ENCODE measurements at places on chromosomes 2 and 18.

DNA sequence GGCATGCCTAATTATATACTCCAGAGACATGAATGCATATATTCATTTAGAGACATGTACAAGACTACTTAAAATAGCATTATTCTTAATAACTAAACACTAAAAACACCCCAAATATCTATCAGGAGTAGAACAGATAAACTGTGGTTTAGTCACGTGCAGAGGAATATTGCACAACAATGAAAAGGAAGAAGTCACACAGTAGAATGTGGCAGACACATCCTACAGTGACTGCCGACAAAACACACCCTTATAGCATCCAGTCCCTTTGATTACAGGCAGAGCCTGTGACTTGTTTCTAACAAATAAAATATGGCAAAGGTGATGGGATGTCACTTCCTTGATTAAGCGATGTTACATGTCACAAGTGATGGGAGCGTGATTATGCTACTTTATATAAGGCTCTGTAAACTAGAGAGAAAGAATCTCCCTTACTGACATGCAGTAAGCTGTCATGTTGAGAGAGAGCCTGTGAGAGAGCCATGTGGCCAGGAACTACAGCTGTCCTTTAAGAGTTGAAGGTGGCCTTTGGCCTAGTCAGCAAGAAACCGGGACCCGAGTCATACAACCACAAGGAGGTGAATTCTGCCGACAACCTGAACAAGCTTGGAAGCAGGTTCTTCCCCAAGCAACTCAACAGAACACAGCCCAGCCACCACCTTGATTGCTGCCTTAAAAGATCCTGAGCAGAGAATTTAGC, 39.1 kb upstream of the LGALSL start:
- DNase-seq: no peak

DNA sequence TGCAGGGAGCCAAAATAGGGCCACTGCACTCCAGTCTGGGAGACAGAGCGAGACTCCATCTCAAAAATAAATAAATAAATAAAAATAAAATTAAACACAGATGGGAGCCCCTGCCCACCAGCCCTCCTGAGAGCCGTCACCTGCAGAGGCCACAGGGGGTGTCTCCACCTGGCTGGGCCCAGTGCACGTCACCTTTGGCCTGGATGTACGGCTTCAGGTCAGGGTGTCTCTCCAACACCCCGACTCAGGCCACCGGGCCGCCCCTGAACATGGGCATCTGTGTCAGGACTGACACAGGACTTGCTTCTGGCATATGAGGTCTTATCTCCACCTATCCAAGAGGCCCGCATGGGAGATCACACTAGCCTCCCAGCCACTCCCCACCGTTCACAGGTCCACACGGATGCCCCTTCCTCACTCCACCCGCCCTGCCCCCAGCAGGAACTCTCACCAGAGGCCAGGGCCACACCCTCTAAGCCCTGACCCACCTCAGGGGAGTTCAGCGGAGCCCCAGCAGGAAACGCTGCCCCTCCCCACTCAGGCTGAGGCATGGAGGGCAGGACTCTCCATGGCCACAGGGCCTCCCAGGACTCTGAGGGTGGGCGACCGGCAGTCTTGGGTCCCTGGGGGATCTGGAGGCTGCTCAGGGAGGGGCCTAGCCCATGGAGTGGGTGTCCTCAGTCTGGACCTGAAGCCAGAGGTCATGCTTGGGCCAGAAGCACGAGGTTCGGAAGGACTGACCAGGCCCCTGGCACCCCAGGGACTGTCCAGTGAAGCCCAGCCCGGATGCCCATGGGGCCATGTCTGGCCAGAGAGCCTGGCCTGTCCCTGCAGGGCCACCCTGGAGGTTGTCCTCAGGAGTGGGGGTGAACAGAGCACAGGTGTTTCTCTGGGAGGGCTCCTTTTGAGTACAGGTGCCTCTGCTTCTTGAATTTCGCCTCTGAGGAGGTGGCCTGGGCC, 1.6 kb upstream of the CROCC2 start:
- DNase-seq: no peak

DNA sequence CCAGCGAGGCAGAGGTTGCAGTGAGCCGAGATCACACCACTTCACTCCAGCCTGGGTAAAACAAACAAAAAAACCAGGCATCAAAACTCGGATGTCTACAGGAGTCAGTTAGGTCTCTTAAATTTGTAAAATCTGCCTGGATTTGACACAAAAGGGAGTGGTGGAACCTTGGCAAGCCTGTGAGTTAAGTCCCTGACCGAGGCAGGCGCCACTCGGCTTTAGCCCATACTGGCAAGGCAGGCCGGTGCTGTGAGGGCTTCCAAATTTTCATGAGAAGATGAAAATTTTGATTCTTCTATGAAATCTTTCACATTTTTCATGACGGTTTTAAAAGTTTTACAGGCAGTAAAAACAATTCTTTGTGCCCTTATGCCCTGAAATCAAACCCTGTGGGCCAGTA, 165.8 kb downstream of the FMNL2 start:
- DNase-seq: no peak

DNA sequence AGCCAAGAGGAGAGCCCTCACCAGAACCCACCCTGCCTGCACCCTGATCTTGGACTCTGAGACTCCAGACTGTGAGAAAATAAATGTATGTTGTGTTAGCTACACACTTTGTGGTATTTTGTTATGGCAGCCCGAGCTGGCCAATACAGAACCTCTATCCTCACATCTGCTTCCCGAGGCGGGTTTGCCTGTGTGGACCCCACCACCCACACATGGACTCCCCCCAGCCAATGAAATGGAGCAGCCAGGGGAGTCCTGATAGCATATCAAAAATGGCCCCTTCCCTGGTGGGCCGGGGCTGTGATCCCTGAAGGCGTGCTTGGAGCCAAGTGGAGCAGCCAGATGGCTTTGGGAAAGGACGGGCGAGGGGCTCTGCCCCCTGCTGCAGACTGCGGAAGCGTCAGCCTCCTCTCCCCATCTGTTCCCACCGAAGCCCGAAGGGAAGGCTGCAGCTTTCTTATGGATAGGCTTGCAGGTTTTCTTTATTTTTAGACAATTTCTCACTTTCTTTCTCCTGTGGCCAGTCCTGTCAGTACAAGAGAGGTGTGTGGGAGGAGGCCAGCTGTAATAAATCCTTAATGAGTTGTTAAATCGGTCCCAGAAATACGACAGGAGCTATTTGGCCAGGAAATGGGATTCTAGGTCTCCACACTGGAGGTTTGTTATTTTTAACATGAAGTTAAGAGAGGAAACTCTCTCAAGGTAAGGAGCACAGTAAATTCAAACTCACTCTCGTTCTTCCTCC, 34.4 kb downstream of the TEX51 start:
- no peak for DNase-seq

DNA sequence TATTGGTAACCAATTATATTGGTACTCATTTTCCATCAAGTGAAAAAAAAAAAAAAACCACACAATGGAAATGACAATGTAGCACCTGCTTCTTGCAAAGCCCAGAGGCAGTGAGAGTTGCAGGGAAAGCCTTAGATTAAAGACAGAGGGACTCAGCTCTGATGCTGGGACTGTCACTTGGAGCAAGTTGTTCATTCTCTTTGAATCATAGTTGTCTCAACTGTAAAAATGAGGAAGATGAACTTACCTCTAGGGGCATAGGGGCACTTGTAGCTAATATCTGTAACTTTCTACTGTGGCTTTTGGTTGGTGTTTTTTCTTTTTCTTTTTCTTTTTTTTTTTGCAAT, 81.4 kb upstream of the LPIN2 start:
- no peak for DNase-seq

GRCh38 chr2:133400411-133400810, 167.9 kb downstream of the NCKAP5 start:
- no peak for DNase-seq

DNA sequence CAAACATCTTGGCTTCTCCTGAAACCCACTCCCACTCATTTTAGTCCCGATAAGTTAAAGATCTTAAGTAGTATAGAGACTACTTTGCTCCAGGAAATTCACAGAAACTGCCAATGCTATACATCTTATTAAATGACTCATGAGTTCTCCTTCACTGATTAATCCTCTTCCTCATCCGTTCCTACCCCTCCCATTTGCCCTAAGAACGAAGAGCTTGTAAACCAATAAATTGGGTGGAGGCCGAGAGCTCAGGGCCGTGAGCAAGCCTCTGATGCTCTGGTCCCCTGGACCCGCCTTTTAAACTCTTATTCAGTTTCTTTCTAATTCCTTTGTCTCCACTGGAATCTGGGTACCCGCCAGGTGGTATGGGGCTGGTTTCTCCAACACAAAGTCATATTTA, 68.6 kb downstream of the METTL8 start:
- DNase-seq: no peak

GRCh38 chr2:29066997-29067605, 7.2 kb downstream of the PCARE start:
- no peak for DNase-seq

DNA sequence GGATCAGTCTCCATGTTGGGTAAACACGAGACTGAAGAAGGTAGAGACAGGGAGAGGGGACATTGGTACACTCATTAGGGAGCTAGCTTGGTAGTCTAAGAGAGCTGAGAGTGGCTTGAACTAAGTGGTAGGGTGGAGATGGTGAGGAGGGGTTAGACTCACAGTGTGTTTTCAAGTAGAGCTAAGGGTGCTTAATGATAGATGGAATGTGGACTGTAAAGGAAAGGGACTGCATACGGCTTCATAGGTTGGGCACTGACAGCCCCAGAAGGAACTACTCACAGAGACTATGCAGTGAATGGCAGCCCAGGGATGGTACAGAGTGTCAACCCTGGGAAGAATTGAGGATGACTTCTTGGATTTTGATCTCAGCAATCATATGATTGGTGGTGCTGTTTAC, 178.1 kb downstream of the CCDC85A start:
- DNase-seq: no peak

DNA sequence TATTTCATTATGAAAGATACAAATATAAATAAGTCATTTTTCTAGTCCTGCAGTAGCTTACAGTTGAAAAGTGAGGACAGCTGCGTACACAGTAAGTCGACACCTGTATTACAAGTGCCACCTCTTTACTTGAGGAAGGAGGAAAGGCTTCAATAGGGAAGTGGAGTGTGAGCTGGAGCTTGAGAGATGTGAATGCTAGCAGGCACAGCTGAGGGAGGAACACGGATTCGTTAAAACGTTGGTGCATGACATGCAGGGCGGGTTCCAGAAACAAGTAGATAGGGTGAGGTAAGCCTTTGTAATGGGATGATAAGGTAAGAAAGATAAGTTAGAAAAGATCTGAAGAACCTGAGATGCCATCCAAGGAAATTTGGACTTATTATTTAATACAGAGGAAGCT, 98.1 kb upstream of the CSRNP3 start:
- no peak for DNase-seq

DNA sequence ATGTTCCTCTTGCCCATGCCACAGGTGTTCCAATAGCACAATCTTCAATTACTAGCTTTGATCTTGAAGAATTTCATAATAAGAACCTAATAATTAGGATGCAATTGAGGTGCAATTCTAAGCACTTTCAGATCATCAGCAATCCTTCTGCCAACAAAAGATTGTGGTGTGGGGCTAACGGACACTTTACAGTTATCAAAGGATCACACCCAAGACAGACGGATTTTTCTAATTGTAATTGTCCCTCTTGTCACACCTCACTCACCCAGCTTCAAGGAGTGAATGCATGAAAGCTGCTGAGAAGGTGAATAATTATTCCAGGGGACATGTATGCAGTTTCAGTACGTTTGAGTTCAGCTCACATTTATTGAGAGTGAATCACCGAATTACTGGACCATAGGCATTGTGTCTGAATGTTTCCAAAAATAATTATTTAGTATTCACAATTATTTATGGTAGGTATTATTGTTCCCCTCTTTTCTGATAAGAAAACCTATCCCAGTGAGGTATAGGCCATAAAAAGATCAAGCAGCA, 438.5 kb upstream of the TRIB2 start:
- no peak for DNase-seq
